ENCODE measurements at places on chromosomes 2 and 18. TPM values are rescaled to one million over a fixed set of nuclear protein-coding genes. Genes with fewer than 3 reads are reported as not detected.
A peak's percentile ranks its signal among the peaks of the same experiment; 100 is the strongest.

DNA sequence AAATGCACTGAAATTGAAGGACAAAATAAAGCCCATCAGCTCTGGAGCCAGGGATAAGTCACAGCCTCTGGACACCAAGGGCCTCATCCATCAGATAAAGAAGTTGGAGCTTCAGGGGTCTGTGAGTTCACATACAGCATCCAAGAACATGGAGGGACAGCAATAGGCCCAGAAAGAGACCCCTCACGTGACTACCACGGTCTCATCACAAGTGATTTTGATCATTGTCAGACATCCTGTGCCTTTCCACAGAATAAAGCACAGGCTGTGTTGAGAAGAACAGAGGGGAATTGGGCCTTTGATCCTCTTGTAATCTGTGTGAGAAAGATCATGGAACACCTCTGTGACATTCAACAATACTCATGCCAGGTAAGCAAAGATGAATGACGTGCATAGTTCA lies 65.2 kb upstream of the CTAGE1 start:
- H3K4me3 ChIP-seq = no peak overlapping the region
- no peaks in the 10 kb centered on the region for H3K4me1 ChIP-seq
- H3K27ac ChIP-seq = no peak overlapping the region
- no peaks in the 10 kb centered on the region for H3K27me3 ChIP-seq

Gene GRP
- total RNA-seq = not detected

DNA sequence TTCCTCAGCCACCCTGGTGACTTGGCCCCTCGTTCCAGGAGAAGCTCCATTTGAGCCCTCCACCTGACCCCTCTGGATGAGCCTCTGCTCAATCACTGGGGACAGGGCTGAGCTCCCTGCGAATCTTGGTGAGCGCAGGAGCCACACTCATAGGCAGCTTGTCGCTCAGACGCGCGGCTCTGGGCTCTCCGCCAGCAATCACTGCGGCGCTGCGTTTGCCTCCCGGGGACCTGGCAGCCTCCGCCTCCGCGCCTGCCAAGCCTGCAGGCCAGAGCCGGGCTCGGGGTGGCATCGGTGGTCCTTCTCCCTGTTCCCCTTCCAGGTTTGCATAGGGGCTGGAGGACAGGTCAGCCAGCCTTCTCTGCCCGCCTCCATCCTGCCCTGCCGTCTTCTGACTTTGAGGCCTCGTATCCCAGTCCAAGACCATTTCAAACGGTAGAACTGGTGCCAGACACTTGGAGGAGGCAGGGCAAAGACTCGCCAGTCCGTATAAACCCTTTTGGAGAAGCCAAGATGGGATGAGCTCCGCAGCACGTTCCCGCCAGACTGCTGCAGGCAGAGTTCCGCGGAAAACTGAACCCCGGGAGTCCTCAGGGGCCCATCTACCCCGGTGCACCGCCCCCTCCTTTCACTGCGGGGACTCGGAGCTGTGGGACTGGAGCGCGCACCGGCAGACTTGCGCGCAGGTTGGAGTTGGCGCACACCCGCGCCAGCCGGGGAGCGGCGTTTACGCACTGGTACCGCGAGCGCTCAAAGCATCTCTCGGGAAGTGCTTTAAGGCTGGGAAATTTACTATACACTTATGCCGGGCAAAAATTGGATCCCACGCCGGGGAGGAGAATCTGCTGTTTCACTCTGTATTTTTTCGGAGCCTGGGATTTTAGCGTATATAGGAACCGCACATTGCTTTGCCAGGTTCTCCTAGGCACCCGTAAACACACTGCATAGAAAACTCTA lies 1.1 kb upstream of the TACR1 start:
- H3K27me3 ChIP-seq = peaks cover 58% of the 10 kb centered on the region
- H3K4me1 ChIP-seq = peaks cover 23% of the 10 kb centered on the region
- H3K36me3 ChIP-seq = no peaks in the 10 kb centered on the region
- H3K4me3 ChIP-seq = peak overlapping the region; percentile 81
- DNase-seq = peak; percentile 20

GRCh38 chr2:106178716-106179115 lies 15.4 kb downstream of the UXS1 start:
- H3K4me3 ChIP-seq = no peak overlapping the region
- DNase-seq = no peak
- no peaks in the 10 kb centered on the region for H3K27me3 ChIP-seq
- peaks cover 43% of the 10 kb centered on the region for H3K4me1 ChIP-seq
- H3K27ac ChIP-seq = no peak overlapping the region

Gene FLACC1
- total RNA-seq = 4.6 TPM

Gene FNDC4
- total RNA-seq = not detected

- no peak for DNase-seq
- H3K36me3 ChIP-seq = no peaks in the 10 kb centered on the region
- peak overlapping the region; percentile 56 for H3K4me3 ChIP-seq
- peaks cover 5% of the 10 kb centered on the region for H3K27me3 ChIP-seq
- no peak overlapping the region for H3K27ac ChIP-seq
These were observed 73.3 kb downstream of the RPIA start for GRCh38 chr2:88764850-88765153.

Gene FKBP1B
- 2.3 TPM for total RNA-seq

DNA sequence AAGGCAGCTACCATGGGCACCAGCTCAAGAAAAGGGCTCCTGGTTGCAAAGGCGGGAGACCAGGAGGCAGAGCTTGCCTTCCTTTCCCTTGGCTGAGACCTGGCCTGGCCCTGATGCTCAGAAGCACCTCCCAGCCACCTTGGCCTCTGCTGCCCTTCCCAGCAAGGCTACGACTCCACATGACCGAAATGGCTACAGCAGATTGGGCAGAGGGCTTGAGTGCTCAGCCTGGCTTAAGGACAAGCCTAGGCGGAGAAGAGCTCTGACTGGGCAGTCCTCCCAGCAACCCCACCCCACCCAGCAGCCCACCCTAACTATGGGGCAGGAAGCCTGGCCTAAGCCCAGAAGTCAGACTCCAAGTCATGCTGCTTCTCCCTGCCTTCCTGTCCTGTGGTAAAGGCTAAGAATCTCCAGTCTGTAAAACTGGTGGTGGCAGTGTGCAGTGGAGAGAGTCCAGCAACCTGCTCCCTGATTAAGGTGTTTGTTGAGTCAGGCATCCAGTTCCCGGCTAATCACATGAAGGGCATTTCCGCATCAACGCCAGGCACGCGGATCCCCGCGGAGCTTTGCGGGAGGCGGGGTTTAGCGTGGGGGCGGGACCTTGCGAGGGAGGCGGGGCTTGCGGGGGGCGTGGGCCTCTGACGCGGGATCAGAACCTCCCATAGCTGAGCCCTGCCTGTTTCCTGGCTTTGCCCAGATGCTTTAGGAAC lies 256.0 kb downstream of the BCL11A start:
- H3K4me1 ChIP-seq = peaks cover 35% of the 10 kb centered on the region
- no peak for DNase-seq
- H3K27me3 ChIP-seq = no peaks in the 10 kb centered on the region
- no peaks in the 10 kb centered on the region for H3K36me3 ChIP-seq
- H3K4me3 ChIP-seq = no peak overlapping the region

DNA sequence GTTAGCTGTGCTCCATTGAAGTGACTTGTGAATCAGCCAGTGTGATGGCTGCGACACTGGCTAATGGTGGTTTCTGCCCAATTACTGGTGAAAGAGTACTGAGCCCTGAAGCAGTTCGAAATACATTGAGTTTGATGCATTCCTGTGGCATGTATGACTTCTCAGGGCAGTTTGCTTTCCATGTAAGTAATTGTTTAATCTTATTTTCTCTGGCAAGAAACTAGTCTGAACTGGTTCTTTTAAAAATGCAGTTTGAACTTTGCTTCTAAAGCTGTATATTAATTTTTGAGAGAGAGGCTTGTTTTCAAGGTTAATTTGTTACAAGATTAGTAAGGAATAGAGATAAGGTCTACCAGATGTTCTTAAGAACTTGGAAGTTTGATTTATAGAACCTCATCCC lies 46.7 kb downstream of the GLS start:
- no peak overlapping the region for H3K4me3 ChIP-seq
- peaks cover 81% of the 10 kb centered on the region for H3K36me3 ChIP-seq
- no peaks in the 10 kb centered on the region for H3K4me1 ChIP-seq
- H3K27me3 ChIP-seq = no peaks in the 10 kb centered on the region
- no peak for DNase-seq

DNA sequence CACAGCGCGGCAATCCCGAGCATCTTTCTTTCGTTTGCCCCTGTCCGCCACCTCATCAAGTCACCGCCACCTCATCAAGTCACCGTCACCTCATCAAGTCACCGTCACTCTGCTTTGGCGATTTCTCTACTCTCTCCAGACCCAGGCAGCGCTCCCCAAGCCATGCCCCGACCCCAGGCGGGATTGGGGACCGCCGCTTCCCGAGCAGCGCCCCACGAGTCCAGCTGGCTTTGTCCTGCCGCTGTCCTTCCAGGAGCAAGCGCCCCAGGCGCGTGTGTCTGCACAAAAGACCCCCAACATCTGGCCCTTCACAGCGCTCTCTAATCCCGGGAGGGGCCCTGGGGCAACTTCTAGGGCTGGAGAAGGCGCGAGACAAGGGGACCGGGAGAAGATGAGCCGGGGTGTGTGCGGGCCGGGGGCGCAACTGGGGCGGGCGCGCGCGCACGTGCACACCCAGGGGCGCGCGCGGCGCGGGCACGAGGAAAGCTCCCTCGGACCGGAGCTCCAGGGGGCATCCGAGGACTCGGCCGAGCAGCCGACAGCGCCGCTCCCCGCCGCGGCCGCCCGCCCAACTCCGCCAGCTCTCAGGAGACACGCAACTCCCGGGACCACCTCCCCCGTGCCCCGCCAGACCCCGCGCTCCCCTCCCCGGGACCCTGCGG lies 633 bp upstream of the RNF152 start:
- H3K4me1 ChIP-seq = peaks cover 15% of the 10 kb centered on the region
- H3K36me3 ChIP-seq = no peaks in the 10 kb centered on the region

Gene PLEK
- 138 TPM for total RNA-seq

Gene SLC8A1
- 0.04 TPM for total RNA-seq

- no peak for DNase-seq
- no peak overlapping the region for H3K4me3 ChIP-seq
- no peaks in the 10 kb centered on the region for H3K4me1 ChIP-seq
- no peaks in the 10 kb centered on the region for H3K36me3 ChIP-seq
These were observed 490.0 kb downstream of the TXNL1 start for GRCh38 chr18:56148373-56148772.

Gene CD207
- not detected for total RNA-seq

Gene CAPN14
- 3.3 TPM for total RNA-seq

- H3K4me1 ChIP-seq = peaks cover 4% of the 10 kb centered on the region
- DNase-seq = no peak
- no peak overlapping the region for H3K27ac ChIP-seq
- H3K27me3 ChIP-seq = no peaks in the 10 kb centered on the region
- H3K36me3 ChIP-seq = no peaks in the 10 kb centered on the region
These were observed 101.4 kb upstream of the RASGRP3 start for GRCh38 chr2:33375054-33375453.

Gene DUSP19
- total RNA-seq = 0.49 TPM

DNA sequence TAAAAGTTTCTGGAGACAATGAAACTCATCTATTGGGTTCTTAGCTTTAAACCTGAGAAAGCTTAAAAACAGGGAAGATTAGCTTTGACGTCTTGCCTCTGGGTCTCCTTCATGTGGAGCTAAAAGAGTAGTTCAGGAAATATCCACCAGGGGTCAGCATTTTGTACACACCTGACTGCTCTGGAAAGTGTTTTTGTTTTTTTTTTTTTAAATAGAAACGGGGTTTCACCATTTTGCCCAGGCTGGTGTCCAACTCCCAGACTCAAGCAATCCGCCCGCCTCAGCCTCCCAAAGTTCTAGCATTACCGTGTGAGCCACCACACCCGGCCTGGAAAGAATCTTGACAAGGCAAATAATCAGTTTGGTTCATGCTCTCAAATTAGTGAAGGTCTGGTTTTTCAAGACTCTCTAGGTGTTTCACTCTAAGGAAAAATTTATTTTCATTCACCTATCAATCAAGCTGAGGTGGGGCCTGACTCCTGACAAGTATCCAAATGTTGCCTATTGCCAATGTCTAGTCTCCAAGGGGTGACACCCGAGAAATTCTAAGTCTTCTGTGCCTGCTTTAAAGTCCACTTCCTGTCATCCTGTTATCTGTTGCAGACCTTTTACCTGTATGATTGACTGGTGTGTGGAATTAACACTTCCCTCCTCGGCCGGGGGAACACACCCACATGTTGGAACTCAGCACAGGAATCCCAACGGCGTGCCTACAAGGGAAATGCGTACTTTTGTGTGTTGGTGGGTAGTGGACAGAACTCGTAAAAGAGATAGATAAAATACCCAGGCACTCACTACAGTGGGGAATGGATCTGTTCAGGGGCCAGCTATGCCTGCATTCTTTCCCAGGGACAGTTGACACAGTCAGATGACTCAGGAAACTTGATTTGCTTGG lies 11.3 kb downstream of the IL1RN start:
- peak overlapping the region; percentile 55 for H3K4me3 ChIP-seq
- DNase-seq = no peak
- H3K27ac ChIP-seq = peak overlapping the region; percentile 73

Gene TXNDC2
- 0.13 TPM for total RNA-seq

GRCh38 chr2:177084607-177085006 lies 128.0 kb upstream of the HNRNPA3 start:
- no peaks in the 10 kb centered on the region for H3K4me1 ChIP-seq
- no peak for DNase-seq
- no peak overlapping the region for H3K4me3 ChIP-seq
- no peaks in the 10 kb centered on the region for H3K36me3 ChIP-seq
- peaks cover 4% of the 10 kb centered on the region for H3K27me3 ChIP-seq

Gene DPP4
- total RNA-seq = 1.9 TPM

All from activated B cell treated with CpG ODN at 0.5 μM for 24 hours (primary cell).